Activated naive CD4-positive, alpha-beta T cell treated with anti-CD3 and anti-CD28 coated beads for 36 hours (primary cell): ENCODE measurements at places on chromosomes 6 and 20. TPM values are rescaled to one million over a fixed set of nuclear protein-coding genes. Genes with fewer than 3 reads are reported as not detected.

GRCh38 chr6:154752022-154752421, 18.8 kb downstream of the SCAF8 start:
- peaks cover 7% of the 10 kb centered on the region for H3K36me3 ChIP-seq
- no peak for DNase-seq
- H3K4me1 ChIP-seq: peaks cover 63% of the 10 kb centered on the region

GRCh38 chr20:59939879-59940128, 301 bp downstream of the PPP1R3D start:
- no peaks in the 10 kb centered on the region for H3K27me3 ChIP-seq
- DNase-seq: no peak
- H3K27ac ChIP-seq: peak overlapping the region; percentile 63
- H3K4me1 ChIP-seq: peaks cover 35% of the 10 kb centered on the region

- H3K27me3 ChIP-seq: no peaks in the 10 kb centered on the region
- DNase-seq: peak; percentile 56
- no peak overlapping the region for H3K27ac ChIP-seq
- no peaks in the 10 kb centered on the region for H3K36me3 ChIP-seq
- H3K4me3 ChIP-seq: no peak overlapping the region
Measured at GRCh38 chr20:24164360-24164759, 175.8 kb upstream of the GGTLC1 start.

Gene HLA-DQB1
- total RNA-seq: 6.2 TPM

- DNase-seq: no peak
- no peak overlapping the region for H3K27ac ChIP-seq
- H3K36me3 ChIP-seq: no peaks in the 10 kb centered on the region
Measured at GRCh38 chr6:53527249-53527765, 17.6 kb downstream of the GCLC start.

DNA sequence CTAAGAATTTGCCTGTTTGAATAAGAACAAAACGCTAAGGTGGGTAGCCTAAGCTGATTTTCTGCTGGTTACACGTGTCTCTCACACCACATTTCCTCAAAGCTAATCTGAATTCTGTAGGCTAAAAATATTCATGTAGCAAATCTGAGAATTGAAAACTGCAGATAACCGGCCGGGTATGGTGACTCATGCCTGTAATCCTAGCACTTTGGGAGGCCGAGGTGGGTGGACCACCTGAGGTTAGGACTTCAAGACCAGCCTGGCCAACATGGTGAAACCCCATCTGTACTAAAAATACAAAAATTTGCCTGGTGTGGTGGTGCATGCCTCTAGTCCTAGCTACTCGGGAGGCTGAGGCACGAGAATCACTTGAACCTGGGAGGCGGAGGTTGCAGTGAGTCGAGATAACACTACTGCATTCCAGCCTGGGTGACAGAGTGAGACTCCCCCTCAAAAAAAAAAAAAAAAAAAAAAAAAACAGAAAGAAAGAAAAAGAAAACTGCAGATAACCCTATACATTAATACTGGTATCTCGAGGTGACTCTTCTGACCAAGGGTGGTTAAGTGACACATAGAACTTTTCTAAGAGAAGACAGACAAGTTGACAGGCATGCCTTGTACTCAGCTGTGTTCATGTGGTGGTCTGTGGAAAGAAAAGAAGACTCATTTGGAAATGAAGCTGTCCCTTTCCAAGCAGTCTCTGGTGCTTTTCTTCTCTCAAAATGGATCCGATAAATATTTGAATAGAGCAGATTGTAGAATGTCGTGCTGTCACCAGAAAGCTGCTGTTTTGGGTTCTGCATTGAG, 24.7 kb upstream of the ASXL1 start:
- peaks cover 37% of the 10 kb centered on the region for H3K4me1 ChIP-seq
- peak; percentile 43 for DNase-seq
- peaks cover 33% of the 10 kb centered on the region for H3K36me3 ChIP-seq
- no peaks in the 10 kb centered on the region for H3K27me3 ChIP-seq
- H3K4me3 ChIP-seq: no peak overlapping the region
- peak overlapping the region; percentile 80 for H3K27ac ChIP-seq

- DNase-seq: no peak
- H3K4me3 ChIP-seq: no peak overlapping the region
- no peaks in the 10 kb centered on the region for H3K27me3 ChIP-seq
- peaks cover 18% of the 10 kb centered on the region for H3K36me3 ChIP-seq
Measured at GRCh38 chr6:108996208-108996607, 98.4 kb downstream of the SESN1 start.

DNA sequence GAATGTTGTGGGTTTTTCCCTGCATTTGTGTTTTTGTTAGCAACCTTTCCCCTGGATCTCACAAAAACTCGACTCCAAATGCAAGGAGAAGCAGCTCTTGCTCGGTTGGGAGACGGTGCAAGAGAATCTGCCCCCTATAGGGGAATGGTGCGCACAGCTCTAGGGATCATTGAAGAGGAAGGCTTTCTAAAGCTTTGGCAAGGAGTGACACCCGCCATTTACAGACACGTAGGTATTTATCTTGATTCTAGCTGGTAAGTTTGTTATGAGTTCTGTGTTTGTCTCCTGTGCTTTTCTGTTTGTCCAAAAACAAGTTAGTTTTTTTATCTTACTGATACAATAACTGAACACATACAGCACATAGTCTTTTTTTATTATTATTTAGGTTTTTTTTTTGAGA, 3.0 kb downstream of the SLC25A27 start:
- H3K4me1 ChIP-seq: peaks cover 13% of the 10 kb centered on the region
- no peak for DNase-seq
- no peak overlapping the region for H3K27ac ChIP-seq
- no peak overlapping the region for H3K4me3 ChIP-seq
- H3K36me3 ChIP-seq: no peaks in the 10 kb centered on the region
- H3K27me3 ChIP-seq: peaks cover 35% of the 10 kb centered on the region

DNA sequence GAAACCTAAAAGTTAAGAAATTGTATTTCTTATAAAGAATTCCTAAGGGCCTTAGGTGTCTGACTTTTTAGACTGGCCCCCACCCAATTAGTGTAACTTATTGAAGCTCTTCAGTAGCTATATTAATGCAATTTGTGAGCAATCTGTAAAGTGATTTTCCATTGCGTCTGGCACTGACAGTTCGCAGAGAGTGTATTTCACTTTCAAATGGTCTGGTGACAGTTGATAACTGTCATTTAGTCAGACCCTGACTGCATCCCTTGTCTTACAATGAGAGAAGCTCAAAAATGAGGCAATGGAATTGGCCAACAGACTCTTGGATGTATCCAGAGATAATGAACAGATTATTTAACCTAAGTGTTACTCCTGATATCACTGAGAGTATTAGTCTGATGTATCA, 351.8 kb downstream of the FRK start:
- no peaks in the 10 kb centered on the region for H3K27me3 ChIP-seq
- DNase-seq: no peak
- H3K4me3 ChIP-seq: no peak overlapping the region
- H3K36me3 ChIP-seq: no peaks in the 10 kb centered on the region
- H3K4me1 ChIP-seq: no peaks in the 10 kb centered on the region
- H3K27ac ChIP-seq: no peak overlapping the region

GRCh38 chr6:2426561-2427340, 181.3 kb upstream of the GMDS start:
- no peak overlapping the region for H3K27ac ChIP-seq
- H3K4me3 ChIP-seq: no peak overlapping the region
- H3K27me3 ChIP-seq: no peaks in the 10 kb centered on the region
- H3K4me1 ChIP-seq: no peaks in the 10 kb centered on the region

GRCh38 chr6:80733641-80734040, 627.2 kb downstream of the BCKDHB start:
- no peak overlapping the region for H3K27ac ChIP-seq
- H3K27me3 ChIP-seq: no peaks in the 10 kb centered on the region
- no peak for DNase-seq
- no peak overlapping the region for H3K4me3 ChIP-seq

GRCh38 chr6:2947445-2947844, 23.9 kb downstream of the SERPINB6 start:
- DNase-seq: no peak
- H3K27me3 ChIP-seq: no peaks in the 10 kb centered on the region
- peaks cover 24% of the 10 kb centered on the region for H3K4me1 ChIP-seq
- H3K36me3 ChIP-seq: peaks cover 5% of the 10 kb centered on the region

Gene POFUT1
- total RNA-seq: 38.9 TPM

Gene RNF5
- 39.9 TPM for total RNA-seq

Gene HLA-A
- total RNA-seq: 1,509 TPM

DNA sequence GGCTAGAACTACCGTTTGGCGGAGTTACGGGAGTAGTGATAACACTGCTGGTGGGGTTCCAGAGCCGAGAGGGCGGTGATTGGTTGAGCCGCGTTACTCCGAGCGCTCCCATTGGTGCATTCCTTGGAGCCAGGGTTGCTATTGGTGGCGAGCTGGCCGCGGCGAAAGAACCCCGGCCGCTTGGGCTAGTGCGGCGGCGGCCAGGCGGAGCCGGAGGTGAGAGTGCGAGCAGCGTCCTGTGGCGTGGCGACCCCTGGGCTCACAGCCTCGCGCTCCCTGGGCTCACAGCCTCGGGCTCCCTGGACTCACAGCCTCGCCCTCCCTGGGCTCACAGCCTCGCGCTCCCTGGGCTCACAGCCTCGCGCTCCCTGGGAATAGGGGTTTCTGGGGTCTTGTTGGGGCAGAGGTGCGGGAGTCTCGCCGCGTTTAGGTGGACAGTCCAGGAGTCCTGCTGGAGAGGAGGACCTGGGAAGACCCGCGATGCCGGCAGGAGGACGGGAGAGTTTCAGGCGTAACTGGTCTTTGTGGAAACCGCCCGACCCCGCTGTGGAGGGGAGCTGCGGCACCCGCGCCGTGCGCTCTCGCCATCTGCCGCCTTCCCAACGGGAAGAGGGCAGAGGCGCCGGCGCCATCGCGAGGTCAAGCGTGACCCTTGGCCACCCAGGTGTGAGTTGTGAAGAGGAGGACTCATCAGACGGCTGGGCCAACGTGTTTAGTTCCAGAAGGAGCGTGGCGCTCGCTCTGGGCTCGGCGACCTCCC, 12.2 kb downstream of the PRDM13 start:
- DNase-seq: no peak
- peaks cover 1% of the 10 kb centered on the region for H3K36me3 ChIP-seq
- peaks cover 8% of the 10 kb centered on the region for H3K4me1 ChIP-seq
- H3K27me3 ChIP-seq: peaks cover 70% of the 10 kb centered on the region
- no peak overlapping the region for H3K27ac ChIP-seq
- no peak overlapping the region for H3K4me3 ChIP-seq

Gene LY6G5B
- 6.4 TPM for total RNA-seq

Gene PLCB4
- not detected for total RNA-seq

DNA sequence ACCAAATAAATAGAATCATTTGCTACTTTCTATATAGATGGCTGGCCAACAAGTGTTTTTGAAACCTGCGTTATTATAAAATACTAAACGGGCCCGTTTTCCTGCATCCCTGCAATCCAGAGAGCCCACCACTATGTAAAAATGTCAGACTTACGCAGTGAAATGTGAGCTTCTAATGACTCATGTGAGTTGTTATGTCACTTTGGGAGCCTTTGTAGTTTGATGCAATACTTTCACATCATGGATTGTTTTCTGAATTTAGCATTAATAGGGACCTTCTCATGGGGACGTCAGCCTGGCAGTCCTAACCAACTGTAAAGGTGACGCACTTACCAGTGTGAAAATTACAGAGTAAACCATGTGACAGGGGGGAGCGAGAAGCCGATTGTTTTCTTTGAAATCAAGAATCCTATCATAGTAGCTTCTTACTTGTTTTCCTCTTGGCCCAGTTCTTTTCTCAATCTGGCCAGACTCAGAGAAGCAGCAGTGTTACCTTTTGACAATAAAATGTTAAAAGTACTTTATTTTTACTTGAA, 75.3 kb downstream of the SSR1 start:
- H3K4me1 ChIP-seq: peaks cover 19% of the 10 kb centered on the region
- H3K36me3 ChIP-seq: peaks cover 7% of the 10 kb centered on the region
- no peaks in the 10 kb centered on the region for H3K27me3 ChIP-seq
- H3K27ac ChIP-seq: no peak overlapping the region

DNA sequence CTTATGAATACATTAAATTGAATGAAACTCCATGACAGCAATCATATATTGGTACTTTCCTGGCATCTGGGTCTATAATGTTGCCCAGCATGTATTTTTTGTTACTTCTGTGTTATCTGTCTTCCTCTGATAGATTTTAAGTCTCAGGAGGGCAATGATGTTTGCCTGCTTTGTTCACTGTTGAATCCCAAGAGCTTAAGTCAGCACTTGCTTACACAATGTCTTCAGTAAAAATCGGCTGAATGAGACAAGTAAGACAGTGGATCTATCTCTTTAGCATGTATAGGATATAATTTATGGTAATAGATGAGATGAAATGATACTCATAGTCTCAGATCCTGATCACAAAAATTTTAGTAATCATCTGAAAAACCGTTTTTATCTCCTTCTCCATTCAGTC, 1034.9 kb upstream of the EPHA7 start:
- H3K4me3 ChIP-seq: no peak overlapping the region
- H3K27ac ChIP-seq: no peak overlapping the region
- no peaks in the 10 kb centered on the region for H3K36me3 ChIP-seq
- no peaks in the 10 kb centered on the region for H3K27me3 ChIP-seq
- H3K4me1 ChIP-seq: no peaks in the 10 kb centered on the region

Gene CD93
- total RNA-seq: not detected

DNA sequence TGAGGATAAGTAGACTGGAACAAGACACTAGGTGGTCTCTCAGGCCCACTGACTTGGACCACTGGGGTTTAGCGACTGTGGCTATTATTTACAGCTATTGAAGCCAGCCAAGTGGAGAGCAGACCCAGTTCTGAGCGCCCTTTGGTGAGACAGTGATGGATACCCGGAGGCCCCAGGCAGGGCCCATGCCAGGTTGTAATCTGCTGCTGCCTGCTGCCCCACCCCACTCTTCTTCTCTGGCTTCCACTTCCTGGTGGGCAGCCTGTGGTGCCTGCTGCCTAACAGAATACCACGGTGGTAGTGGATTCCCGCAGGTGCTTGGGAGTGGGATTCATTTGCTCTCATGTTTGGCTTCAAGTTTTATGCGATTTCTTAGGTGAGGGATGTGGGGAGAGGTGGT, 570 bp downstream of the RAB44 start:
- no peak for DNase-seq
- no peak overlapping the region for H3K27ac ChIP-seq
- H3K4me1 ChIP-seq: peaks cover 17% of the 10 kb centered on the region
- H3K36me3 ChIP-seq: no peaks in the 10 kb centered on the region
- H3K27me3 ChIP-seq: peaks cover 5% of the 10 kb centered on the region

DNA sequence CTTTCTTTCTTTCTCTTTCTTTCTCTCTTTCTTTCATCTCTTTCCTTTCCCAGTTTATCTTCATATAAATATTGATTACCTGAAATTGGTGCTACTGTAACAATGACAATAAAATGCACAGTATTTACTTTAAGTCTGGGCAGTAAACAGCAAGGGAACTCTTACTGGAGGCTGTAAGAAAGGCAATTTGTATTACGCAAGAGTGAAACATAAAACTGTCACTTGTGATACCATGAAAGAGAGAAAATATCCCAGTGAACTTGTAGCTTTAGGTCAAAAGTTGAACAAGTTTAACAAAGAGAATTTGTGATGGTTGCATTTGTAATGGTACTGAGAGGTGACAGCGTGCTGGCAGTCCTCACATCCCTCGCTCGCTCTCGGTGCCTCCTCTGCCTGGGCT, 80.0 kb downstream of the EYS start:
- H3K27ac ChIP-seq: no peak overlapping the region
- no peaks in the 10 kb centered on the region for H3K27me3 ChIP-seq
- DNase-seq: no peak
- no peaks in the 10 kb centered on the region for H3K4me1 ChIP-seq
